Stimulated activated effector memory CD8-positive, alpha-beta T cell treated with anti-CD3 and anti-CD28 coated beads, Interleukin-12 subunit alpha, Interleukin-12 subunit beta, amount 100 ng/mL, for 72 hours (primary cell): ENCODE measurements at places on chromosomes 7 and 10.

- DNase-seq = no peak
Observed at GRCh38 chr10:2145926-2146478, 408.7 kb upstream of the ADARB2 start.

GRCh38 chr10:24847112-24848070, 105.0 kb downstream of the PRTFDC1 start:
- no peak for DNase-seq

- DNase-seq = no peak
Observed at GRCh38 chr10:103510046-103510685, 16.7 kb downstream of the NEURL1 start.

DNA sequence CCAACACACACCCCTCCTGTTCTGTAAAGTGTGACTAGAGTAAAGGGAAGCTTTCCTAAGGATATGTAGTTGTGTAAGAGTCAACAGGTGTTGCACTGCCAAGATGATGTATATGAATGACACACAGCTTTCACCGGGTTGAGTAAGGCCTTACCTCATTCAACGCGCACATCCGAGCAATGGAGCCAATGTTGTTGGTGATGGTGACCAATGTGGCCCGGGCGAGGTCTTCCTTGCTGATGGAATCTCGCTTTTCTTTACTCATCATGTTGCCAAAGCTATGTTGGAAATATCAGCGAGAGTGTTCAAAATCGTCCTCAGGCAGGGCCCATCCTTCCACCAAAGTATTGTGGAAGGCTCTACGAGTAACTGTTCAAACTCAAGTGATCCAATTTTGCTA, 52.0 kb downstream of the PANK1 start:
- DNase-seq = no peak

- no peak for DNase-seq
Observed at GRCh38 chr10:78634389-78634815, 434.4 kb upstream of the ZMIZ1 start.

- DNase-seq = no peak
Observed at GRCh38 chr7:125606671-125607070, 677.0 kb upstream of the POT1 start.

- no peak for DNase-seq
Observed at GRCh38 chr7:18445483-18445882, 50.1 kb upstream of the HDAC9 start.

GRCh38 chr7:112790586-112791003, 402 bp upstream of the TMEM168 start:
- DNase-seq = no peak

DNA sequence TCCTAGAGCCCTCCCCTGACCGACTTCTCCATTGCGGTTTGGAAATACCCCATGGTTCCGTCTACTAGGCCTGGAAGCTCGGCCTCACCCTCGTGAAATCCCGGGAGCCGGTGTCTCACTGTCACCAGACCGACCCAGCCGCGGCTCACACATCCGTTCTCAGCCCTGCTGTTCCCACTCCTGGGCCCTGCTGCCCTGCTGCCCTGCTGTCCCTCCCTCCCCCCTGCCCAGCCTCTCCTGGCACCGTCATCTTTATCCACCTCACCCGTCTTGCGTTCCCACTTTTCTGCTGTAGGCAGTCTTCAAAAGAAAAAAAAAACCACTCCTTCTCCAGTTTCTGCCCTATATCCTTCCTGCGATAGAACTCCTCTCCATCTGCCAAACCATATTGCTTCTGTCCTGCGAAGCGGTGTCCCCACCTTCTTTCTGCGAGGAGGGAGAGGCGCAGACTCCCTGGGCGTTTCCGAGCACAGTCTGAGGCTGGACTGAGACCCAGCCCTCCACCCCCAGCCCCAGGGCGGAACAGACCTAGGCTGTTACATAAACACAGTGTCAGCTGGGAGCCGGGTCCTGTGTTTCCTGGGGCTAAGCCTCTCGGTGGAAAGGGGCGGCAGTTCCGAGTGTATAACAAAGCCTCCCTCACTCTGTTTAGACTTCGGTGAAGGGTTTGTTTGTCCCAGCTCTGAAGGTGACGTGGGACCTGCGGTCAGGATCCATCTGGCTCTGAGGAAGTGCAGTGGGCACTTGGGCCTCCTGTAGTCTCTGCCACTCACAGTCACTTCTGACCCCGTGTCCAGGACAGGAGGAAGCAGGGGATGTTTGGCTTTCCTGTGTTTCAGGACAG, 2.8 kb downstream of the AGAP3 start:
- DNase-seq = no peak

DNA sequence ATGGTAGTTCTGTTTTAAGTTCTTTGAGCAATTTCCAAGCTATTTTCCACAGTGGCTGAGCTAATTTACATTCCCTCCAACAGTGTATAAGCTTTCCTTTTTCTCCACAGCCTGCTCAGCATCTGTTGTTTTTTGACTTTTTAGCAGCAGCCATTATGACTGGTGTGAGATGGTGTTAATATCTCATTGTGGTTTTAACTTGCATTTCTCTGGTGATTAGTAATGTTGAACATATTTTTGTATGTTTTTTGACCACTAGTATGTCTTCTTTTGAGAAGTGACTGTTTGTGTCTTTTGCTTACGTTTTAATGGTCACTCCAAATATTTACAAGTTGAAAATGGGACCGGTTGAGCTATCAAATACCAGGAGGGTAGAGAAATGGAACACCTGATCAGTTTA, 20.4 kb downstream of the GNG11 start:
- no peak for DNase-seq

GRCh38 chr7:94145602-94146001, 141.4 kb upstream of the BET1 start:
- DNase-seq = no peak

GRCh38 chr7:55570218-55570873, 2.0 kb downstream of the VOPP1 start:
- no peak for DNase-seq

DNA sequence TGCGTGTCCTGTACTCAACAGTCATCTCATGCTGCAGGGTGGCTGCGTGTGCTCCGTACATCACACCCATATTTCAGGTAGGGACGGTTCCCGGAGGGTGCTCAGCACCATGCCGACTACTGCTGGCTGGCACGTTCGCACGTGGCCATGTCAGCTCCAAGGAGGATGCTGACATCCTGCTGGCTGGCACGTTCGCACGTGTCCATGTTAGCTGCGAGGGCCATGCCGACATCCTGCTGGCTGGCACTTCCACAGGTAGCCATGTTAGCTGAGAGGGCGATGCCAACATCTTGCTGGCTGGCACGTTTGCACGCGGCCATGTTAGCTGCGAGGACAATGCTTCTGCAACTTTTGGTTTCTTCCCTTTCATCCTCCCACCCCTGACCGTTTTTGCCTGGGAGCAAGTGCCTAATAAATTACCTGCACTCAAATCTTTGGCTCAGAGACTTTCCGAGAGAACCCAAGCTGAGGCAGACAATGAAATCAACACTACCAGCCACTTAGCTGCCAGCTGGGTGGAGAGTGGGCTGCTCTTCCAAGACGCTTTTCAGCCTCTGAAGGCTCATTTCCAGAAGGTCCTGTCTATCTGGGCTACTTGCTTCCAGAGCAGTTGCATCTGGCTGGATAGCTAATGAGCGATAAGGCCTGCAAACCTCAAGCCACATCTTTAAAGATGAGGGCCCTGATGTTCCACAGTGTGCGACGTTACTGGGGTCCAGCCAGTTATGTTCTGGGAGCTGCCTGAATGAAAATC, 104.6 kb downstream of the WDR37 start:
- DNase-seq = no peak

- no peak for DNase-seq
Observed at GRCh38 chr10:35074266-35074665, 15.9 kb downstream of the CUL2 start.

- no peak for DNase-seq
Observed at GRCh38 chr7:15795393-15795792, 108.9 kb upstream of the MEOX2 start.

- no peak for DNase-seq
Observed at GRCh38 chr7:690478-691360, 35.8 kb upstream of the DNAAF5 start.

- no peak for DNase-seq
Observed at GRCh38 chr7:28573059-28573553, 160.8 kb downstream of the CREB5 start.

GRCh38 chr7:108190891-108191290, 60.7 kb upstream of the LAMB4 start:
- DNase-seq = no peak

DNA sequence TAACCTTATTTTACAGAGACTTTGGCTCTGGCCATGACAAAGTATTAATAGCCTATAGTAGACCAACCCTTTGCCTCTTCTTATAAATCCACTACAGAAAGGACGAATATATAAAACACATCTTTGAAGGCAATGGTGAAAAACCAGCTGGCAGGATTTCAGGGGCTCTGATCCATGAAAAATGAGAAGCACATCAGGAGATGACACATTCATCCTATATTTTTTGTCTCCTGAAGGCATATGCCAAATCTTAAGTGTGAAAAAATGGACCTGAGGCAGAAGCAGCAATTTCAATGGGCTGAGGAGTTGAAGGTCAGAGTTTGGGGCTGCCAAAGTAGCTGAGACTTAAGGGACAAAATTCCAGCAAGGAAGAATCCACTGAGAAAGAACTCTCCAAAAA, 14.4 kb downstream of the RNF216 start:
- DNase-seq = no peak

GRCh38 chr10:10824591-10825148, 193.0 kb upstream of the CELF2 start:
- DNase-seq = no peak

DNA sequence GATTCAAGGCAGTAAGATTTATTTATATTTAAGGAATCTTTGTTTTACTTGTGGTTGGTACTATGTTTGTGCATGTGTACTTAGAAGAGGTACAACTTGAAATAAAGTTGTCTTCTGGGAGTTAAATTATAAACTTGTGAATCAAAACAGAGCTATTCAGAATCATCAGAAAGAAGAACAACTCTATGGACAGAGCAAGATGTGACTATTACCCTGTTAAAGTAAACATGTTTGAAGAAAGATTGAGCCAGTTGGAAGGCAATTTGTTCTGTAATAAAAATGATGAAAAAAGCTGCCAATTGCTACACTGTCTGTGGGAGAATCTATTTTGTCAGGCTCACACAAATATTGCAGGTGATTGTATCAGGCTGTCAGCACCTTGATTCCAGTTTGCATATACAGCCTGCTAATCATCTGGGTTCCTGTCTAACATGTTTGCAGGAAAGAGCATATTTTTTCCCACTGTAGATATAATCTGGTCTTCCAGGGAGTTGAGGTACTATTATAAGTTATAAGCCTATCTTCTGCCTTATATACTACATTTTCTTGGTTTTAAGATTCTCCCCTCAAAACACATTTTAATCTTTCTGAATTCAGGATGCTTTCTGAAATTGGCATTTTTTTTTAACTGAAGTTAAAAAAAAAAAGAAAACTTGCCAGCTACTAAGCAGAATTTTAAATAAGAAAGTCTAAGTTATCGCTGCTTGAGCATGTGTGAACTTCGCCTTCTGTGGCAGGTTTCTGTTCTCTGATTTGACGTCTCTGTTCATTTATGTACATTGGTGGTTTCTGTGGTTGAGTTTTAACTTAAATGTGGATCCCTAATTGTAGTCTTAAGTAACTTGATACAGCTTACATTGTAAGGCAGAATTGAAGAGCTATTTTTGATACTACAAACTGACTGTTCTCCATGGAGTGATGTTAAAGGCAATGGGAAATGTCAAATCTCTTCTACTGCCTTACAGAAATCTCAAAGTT, 46.0 kb downstream of the ZNRF2 start:
- no peak for DNase-seq

DNA sequence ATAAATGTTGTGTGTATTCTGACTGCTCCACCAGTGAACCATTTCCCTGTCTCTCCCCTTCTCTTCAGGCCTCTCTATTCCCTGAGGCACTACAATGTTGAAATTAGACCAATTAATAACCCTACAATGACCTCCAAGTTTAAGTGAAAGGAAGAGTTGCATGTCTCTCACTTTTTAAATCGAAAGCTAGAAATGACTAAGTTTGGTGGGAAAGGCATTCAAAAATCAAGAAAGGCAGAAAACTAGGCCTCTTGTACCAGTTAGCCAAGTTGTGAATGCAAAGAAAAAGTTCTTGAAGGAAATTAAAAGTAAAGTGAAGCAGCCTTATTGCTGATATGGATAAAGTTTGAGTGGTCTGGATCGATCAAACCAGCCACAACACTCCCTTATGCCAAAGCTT, 198.3 kb upstream of the YAE1 start:
- no peak for DNase-seq

GRCh38 chr7:129163875-129164544, 19.5 kb downstream of the TSPAN33 start:
- no peak for DNase-seq

DNA sequence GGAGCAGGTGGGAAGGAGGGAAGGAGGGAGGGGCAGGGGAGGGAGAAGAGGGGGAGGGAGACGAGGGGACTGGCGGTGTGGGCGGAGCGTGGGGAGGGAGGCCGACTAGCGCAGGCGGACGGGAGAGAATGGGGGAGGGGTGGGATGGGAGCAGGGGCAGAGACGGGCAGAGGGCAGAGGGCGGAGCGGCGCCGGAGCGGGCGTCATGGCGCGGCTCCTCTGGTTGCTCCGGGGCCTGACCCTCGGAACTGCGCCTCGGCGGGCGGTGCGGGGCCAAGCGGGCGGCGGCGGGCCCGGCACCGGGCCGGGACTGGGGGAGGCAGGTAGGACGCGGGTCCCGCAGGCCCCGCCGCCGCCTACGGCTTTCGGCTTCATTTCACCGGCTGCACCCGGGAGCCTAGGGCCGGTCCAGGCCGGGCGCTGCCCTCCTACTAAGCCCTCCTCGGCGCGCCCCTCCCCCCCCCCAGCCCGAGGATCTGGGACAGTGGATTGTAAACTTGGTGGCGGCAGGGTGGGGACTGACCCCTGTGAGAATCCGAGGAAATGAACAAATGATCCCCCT, at the start of gene MSRB2:
Gene MSRB2, plus strand, starts transcription at position 176 of the 562 bp plus-strand sequence. Its CDS starts 30 bp downstream, at position 206.
- peak; percentile 28 for DNase-seq

GRCh38 chr7:41574377-41574776, 128.5 kb downstream of the INHBA start:
- no peak for DNase-seq

GRCh38 chr7:1700536-1701333, 30.7 kb downstream of the ELFN1 start:
- DNase-seq = no peak

DNA sequence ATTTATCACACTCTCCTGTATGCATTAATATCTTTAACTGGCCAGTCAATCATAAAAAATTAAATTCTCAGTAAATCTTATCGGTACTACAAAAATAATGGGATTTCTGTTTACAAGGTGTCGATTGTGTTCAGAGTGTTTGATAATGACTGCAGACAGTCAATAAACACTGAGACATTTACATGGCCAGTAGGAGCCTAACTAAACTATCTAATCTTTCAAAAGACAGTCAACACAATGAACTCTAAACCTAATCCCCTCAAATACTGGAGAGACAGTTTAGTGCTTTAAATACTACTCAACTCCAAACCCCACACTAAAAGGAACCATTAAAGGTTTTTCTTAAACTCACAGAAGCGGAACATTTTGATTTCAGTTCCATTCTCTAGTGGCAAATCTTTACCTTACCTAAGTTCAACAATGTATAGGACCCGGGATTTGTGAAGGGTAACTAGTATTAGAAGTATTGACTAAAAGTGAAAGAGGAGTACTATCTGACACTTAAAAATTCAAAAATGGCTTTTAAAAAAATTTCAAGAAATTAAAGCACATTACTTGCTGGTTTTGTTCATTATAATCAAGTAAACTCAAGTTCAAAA, 37.3 kb upstream of the EXOC6 start:
- DNase-seq = no peak

GRCh38 chr10:79116368-79116767, 47.6 kb downstream of the ZMIZ1 start:
- no peak for DNase-seq

GRCh38 chr7:116726713-116727431, 54.9 kb downstream of the MET start:
- DNase-seq = no peak
